ENCODE measurements at places on chromosomes 7 and 10.

DNA sequence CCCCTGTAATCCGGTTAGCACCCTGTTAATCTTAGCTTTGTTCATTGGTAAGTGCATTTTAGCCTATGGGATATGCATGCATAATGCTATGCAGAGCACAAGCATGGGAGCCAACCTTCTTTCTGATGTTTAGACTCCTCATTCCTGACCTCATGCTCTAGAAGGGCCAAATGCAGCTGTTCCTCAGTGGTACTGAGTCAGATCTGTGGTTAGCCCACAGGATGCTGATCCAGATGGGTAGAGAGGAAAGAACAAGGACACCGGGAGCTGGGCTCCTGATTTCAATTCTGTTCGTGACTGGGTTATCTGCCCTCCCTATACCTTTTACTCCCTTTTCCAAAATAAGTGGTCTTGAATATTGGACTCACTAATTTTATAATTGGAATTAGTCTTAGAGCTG, 31.7 kb upstream of the C10orf90 start:
- DNase-seq, result no peak

DNA sequence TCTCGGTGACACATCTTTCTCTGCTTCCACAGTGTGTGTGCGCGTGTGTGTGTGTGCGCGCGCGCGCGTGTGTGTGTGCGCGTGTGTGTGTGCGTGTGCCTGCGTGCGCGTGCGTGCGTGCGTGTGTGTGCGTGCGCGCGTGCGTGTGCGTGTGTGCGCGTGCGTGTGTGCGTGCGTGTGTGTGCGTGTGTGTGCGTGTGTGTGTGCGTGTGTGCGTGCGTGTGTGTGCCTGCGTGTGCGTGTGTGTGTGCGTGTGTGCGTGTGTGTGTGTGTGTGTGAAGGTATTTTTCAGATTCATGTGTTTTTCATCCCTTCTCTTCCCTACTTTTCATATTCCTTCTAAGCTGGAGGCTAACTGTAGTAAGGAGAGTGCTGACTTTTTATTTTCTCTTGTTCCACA, 148.4 kb downstream of the CREB5 start:
- no peak for DNase-seq

- DNase-seq, result no peak
These were observed 324 bp upstream of the TET1 start for GRCh38 chr10:68559841-68560185.

- no peak for DNase-seq
These were observed 29.5 kb downstream of the PLEKHA8 start for GRCh38 chr7:30057741-30058140.

- DNase-seq, result no peak
These were observed 157.6 kb downstream of the GRK5 start for GRCh38 chr10:119364645-119365600.

DNA sequence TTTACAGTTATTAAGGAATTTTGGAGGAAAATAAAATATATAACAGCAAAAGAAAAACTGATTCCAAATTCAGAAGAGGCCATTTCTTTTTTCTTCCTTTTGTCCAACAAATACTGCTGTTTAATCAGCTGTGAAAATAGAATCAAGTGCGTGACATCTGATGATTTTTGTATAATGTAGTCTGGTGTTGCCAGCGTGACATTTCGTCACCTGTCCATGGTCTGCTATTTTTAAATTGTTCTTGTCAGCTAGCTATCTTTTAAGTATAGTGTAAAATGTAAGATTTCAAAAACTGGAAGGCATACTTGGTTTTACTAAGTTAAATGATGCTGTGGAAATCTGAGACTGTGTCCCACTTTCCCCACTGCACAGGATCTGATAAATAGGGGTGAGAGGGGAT, 105.9 kb downstream of the CPEB3 start:
- no peak for DNase-seq

- no peak for DNase-seq
These were observed 123.5 kb downstream of the ADCY1 start for GRCh38 chr7:45697576-45698136.

DNA sequence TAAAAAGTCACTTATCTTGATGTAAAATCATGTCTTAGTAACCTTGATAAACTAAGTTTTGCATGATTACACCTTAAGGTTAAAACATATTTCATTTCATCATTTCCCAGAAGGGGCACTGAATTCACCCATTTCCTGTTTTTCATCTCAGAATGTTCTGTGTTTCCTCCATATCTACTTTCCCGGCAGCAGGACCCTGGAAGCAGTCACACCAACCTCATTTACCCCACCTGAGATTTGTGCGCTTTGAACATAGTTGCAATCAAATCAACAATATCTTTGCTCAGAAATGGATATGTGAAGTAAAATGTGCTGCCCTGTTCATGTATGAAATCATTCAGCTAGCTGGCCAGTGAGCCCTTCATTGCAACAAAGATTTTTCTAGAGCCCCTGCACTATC, 46.8 kb downstream of the IKZF1 start:
- DNase-seq, result no peak

DNA sequence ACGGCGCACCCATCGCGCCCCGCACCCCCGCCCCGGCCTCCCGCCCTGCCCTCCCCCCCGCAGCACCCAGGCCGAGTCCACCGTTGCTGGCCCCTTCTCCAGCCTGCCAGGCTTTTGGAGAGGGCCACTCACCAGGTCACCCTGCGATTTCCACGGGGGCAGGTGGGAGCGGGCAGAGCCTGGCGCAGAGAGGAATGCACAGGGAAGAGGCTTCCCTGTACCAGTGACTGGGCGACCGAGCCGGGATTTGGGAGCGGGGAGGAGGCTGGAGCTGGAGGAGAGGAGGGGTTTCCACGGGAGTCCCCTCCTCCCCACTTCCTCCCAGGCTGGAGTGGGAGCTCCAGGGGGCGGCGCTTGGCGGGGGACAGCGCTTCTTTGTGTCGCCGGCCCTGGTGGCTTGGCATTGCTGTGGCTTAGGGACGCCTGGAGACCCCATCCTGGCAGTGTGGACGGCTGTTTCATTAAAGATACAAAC, 19.3 kb downstream of the TCAF1 start:
- DNase-seq, result peak; percentile 91

DNA sequence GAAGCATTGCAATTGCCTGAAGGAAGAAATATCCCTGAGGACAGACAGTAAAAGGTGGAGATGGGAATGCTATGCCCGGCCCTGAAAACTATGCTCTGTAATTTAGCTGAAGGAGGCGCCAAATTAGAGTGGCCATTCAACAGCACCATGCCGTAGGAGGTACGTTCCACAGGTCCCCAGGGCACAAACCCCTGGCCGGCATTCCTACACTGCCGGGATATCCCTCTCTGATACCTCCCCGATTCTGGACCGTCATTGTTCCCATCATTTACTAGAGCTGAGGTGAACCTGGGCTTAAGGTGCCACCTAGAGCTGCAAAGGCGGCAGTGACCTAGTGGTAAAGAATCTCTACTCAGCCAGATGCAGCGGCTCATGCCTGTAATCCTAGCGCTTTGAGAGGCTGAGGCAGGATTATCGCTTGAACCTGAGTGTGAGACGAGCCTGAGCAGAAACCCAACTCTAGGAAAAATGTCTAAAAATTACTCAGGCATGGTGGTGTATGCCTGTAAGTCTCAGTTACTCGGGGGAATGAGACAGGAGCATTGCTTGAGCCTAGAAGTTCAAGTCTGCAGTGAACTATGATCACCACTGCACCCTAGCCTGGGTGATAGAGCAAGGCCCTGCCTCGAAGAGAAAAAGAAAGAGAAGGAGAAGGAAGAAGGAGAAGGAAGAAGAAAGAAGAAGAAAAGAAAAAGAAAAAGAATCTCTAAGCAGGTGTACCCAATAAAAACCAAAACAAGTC, 53.0 kb upstream of the TNKS2 start:
- no peak for DNase-seq

GRCh38 chr10:72114706-72115450, 26.5 kb upstream of the SPOCK2 start:
- no peak for DNase-seq

DNA sequence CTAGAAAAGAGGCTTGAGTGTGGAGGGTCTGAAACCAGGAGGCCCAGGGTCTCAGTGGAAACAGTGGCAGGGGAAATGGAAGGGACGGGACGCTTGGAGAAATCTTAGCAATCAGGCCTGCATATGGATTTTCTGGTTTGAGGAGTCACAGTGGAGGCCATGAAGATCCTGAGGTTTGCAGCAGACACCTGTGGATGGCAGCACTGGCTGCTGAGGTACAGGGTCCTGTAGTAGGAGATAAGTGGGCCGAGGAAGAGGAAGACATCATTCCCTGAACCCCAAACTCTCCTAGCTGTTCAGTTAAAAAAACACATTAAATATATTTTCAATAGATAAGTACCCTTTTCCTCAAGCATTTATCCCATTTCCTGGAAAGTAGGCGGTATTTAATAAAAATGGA, 208.8 kb upstream of the IGFBP3 start:
- no peak for DNase-seq

- DNase-seq, result no peak
These were observed 1.1 kb downstream of the RRP12 start for GRCh38 chr10:97399843-97400545.

GRCh38 chr7:68678196-68678595, 920.1 kb upstream of the AUTS2 start:
- DNase-seq, result no peak

DNA sequence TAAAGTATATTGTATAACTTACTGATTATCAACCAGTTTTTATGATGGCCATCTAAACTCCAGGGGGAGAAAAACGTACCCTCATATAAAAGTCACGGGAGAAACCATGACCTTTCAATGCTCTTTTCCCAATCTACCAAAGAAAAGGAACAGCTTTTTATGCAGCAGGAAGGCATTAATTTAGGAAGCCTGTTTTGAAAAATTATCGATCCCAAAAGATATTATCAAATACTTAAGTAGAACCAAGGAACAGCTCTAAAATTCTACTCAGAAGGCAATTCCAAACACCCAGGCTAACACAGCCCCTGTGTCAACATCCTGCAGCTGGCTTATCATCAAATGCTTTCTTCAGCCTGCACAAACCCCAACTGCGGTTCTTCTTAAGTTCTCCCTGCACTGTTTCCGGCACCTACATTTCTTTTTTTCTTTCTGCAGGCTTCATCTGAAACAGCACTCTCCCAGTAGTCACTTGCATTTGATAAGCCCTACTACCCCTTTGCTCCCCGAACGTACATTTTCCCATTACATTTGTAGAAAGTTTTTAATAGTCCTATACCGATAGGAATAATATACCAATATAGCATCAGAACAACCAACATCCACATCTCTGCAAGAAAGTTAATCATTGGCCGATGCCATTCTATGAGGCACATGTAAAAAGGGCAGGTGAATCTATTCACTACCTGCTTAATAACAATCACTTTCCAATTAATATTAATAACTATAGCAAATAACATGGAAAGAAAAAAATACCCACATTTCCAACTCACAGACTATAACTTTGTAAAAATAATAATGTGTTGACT, 47.9 kb downstream of the PIP4K2A start:
- DNase-seq, result no peak

DNA sequence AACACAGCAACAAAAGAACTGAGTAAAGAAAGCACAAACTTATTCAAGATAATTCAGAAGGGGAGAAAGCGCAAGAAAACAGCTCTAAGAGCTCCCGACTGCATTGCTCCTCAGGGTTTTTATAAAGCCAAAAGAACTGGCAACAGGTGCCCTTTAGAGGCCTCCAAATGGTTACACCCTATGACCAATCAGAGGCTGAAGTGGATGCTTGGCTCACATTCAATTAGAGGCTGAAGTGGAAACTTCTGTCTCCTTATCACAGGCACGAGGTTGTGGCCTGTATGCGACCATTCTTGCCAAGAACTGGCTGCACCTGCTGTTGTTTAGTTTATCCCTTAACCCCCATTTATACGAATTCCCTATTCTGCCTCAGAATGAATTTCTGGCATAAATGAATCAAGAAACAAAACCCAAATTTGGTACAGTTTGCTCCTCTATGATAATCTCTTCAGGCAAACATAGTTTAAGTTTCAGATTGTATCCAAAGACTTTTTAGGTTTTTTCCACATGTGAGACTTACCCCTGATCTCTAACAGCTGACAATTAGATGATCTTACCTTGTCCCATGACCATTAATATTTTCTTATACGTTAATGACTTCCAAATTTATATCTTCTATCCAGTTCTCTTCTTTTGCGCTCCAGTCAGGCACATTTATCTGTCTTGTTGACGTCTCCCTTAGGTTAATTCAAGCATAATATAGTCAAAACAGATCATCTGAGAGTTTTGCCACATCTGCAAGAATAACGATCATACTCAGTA, 504.8 kb downstream of the NXPH1 start:
- peak; percentile 53 for DNase-seq

GRCh38 chr7:34096198-34096651, 190.9 kb downstream of the BMPER start:
- DNase-seq, result no peak

- no peak for DNase-seq
These were observed 693 bp downstream of the ADIRF start for GRCh38 chr10:86968994-86969355.

DNA sequence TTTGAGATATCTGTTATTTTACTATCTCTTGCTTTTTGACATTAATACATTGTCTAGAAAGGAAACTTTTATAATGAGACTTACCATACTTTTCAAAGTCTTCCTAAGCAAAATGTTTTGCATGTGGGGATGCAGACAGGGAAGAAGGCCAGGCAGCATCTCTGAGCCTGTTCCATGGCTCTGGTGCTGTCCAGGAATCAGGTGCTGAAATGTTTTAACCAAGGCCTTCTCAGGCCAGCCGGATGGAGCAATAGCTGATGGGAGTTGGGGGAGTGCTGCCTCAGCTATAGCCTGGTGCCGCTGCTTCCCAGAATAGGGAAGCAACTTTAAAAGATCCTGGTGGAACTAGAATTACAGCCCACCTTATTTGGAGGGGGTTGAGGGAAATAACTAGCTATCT, 38.5 kb downstream of the CRTAC1 start:
- DNase-seq, result no peak

- peak; percentile 5 for DNase-seq
These were observed 18.4 kb upstream of the SORCS3 start for GRCh38 chr10:104622598-104623209.

- no peak for DNase-seq
These were observed 161.7 kb downstream of the TNS3 start for GRCh38 chr7:47420122-47420780.

DNA sequence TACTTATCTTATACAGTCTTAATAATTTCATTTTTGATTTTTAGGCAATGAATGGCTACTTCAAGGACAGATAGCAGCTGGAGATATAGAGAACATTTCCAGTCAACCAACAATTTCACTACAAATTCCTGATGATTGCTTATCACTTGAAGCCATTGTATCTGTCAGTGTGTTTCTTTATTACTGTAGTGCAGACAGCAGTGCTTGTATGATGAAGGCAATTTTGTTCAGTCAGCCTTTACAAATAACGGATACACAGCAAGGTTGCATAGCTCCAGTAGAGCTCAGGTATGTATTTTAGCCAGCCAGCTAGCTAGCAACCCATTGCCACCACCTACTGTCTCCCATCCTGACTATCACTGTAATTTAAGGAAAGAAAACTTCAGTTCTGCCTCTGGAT, 53.8 kb downstream of the NHLRC2 start:
- DNase-seq, result no peak

All from NCI-H345 (cell line).